Posterior vena cava (tissue), 2 donors: ENCODE measurements at places on chromosomes 1 and 21. TPM values are rescaled to one million over a fixed set of nuclear protein-coding genes. Genes with fewer than 3 reads are reported as not detected.

CDA gene
- 5.0 TPM for total RNA-seq

GRCh38 chr1:26719205-26719604 is 23.4 kb downstream of the ARID1A start:
- DNase-seq: no peak

DNA sequence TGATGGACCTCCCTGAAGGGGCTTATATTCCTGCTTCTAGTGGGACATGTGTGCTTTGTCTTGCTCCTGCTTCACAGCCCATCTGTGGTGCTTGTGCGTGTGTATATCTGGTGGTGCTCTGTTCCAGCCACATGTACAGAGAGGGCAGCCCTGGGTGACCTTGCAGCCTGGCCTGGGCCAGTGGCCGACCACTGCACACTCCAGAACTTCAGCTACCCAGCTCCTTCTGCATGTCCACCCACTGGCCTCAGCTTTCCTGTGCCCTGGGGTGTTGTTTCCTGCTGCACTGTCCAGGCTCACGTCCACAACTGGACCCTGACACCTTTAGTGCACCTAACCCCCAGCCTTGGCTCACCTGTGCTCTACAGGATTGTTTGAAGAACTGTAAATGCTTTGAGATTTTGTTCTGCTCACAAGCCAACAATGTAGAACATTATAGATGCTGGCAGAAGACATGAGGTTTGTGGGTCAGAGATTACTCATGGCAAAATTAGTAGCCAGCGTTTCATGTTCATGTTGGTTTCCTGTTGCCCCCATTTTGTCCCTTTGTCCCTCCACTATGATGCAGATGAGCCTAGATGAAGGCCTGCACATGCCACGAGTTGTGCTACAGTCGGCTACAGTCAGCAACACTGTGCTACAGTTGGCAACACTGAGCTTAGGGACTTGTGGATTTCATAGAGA is 5.3 kb upstream of the S100B start:
- no peak for DNase-seq

KCNA3 gene
- 0.71 TPM for total RNA-seq

C1orf185 gene
- total RNA-seq: not detected

- peak; percentile 93 for DNase-seq
Measured at GRCh38 chr1:155012026-155012546, 9.5 kb downstream of the ZBTB7B start.

DNA sequence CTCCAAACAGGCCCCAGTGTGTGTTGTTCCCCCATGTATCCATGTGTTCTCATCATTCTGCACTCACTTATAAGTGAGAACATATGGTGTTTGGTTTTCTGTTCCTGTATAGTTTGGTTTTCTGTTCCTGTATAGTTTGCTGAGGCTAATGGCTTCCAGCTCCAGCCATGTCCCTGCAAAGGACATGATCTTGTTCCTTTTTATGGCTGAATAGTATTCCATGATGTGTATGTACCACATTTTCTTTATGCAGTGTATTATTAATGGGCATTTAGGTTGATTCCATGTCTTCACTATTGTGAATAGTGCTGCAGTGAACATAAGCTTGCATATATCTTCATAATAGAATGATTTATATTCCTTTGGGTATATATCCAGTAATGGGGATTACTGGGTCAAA is 111.8 kb downstream of the MAN1A2 start:
- no peak for DNase-seq

DNA sequence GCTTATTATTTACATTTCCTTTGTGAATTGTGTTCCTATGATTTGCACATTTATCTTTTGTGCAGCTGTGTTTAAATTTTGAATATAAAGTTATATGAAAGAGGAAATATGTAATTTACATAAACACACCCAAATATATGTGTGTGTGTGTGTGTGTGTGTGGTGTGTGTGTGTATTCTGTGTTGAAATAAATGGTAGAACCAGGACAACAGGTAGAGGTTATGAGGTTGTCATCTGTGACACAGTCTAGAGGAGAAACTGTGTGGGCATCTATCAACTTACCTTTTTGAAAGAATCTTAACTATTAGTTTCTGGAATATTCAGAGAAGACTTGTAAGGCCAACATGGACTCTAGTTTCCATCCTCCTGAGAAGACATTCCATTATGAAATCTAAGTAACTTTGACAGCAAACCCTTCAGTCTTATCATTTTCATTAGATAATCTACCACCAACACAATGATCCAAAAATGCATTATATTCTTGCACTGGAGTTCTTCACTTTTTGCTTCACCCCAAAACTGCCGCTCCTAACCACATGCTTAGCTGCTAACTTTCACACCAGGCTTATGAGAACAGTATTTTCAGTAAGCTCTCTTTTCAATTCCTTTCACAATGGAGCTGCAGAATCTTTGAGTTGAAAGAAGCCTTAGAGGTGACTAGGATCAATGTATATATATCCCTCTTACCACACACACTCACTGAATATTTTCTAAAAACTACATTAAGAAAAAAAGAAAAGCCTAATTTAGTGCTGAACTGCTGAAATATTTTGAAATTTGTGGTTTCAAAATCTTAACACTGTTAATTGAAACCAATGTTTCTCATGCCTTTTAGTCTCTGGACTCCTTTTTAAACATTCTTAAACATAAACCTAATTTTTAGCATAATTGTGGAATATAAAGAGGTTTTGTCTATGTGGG is 21.8 kb downstream of the PTPRC start:
- DNase-seq: no peak

GRCh38 chr1:240946926-240947325 is 335.0 kb upstream of the GREM2 start:
- no peak for DNase-seq

DNA sequence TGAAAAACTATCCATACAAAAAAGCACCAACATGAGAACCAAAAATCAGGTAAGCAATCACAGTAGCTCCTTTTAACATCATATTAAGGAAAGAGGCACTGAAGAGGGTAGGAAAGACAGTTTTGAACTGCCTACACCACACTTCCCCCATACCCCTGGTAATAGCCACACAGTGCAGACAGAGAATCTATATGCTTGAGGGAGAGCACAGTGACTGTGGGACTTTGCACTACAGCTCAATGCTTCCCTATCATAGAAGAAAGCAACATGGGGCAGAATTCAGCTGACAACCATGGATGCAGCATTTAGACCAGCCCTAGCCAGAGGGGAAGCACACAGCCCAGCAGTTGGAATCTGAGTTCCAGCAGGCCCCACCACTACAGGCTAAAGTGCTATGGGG is 7.9 kb upstream of the TEX50 start:
- DNase-seq: no peak

GRCh38 chr1:204736836-204737235 is 51.3 kb upstream of the LRRN2 start:
- no peak for DNase-seq

GRCh38 chr1:43286115-43286514 is 734 bp upstream of the C1orf210 start:
- DNase-seq: peak; percentile 68

- DNase-seq: no peak
Measured at GRCh38 chr1:47646676-47647075, 208.8 kb downstream of the FOXD2 start.

DNA sequence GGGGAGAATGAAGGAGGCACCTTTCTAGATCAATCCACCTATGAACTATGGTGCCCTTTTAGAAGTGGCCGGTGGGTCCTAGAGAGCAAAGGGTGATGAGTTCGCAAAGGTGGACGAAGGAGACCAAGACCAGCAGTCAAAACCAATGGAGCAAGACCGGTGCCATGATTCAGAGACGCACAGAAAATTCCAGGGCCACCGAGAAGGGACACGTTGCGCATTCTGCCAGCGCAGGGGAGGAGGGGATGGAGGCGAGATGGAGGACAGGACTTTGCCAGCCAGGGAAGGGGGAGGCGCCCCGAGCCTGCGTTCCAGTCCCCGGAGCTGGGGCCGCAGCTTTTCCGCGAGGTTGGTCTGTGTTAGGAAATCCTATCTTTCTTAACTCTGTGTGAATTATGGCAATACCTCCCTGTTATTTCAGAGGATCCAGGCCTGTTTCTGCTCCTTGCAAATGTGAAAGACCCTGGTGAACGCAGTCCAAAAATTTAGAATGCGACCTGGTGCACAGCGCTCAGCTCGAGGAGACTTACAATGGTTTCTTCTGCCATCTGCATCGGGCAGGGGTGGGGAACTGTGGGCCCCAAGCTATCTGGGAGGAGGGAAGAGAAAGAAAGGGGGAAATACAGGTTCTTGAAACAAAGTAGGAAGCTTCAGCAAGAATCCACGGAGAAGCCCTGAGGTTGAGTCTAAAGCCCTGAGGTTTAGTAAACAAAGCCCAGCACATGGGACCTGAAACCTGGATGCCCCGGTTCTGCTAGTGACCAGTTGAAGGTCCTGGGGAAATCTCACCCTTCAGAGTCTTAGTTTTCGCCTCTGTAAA is 129.4 kb downstream of the MRPS6 start:
- DNase-seq: peak; percentile 84

GRCh38 chr1:221059506-221059905 is 180.3 kb downstream of the HLX start:
- no peak for DNase-seq

GRCh38 chr1:209714338-209714737 is 9.7 kb downstream of the HSD11B1 start:
- DNase-seq: no peak

DNA sequence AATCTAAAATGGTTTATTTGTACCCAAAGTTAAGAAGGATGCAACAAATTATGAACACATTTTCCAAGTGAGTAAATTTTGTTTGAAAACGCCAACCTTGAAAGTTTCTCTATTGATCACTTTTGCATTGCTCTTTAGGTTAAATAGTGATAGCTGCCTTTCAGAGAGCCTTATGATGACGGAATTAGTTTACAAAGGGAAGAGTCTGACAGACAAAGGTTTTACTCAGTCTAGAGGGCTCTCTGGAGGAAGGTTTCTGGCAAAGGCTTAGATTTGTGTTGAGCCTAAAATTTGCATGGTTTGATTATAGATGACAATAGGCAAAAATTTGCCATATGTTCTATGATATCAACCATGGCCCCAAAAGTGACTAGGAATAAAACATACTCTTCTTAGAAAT is 95.9 kb upstream of the RUNX1 start:
- DNase-seq: no peak

- no peak for DNase-seq
Measured at GRCh38 chr1:22111115-22111514, 31.8 kb downstream of the WNT4 start.

GPR61 gene
- not detected for total RNA-seq

SPRR2A gene
- not detected for total RNA-seq

DNA sequence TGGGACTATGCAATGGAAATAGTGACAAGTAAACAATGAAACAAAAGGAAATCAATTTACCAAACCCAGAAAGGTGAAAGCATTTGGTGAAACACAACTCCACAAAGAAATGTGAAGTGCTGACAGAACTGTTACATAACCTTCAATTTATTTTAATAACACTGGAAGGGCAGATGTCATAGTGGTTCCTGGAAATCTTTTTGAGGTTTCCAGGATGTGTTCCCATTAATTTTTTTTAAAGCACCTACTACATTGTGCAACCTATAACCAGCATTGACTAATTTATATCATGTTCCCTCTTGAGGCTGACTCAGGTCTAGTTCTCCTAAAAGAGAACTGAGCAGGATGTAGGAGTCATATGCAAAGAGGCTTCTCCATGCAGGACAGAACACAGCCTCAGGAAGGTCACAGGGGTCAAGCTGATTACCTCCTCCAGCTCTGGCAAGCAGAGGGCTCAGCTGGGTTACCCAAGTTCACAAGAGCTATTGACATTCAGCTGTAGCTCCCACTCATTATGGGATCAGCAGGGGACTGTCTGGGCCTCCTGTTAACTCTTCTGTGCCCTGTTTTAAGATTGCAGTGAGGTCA is 157.1 kb upstream of the NRIP1 start:
- no peak for DNase-seq

GRCh38 chr1:176338877-176339276 is 124.1 kb upstream of the PAPPA2 start:
- DNase-seq: no peak
